ENCODE measurements at places on chromosomes 5 and 9.

GRCh38 chr5:40680741-40681362, 1.1 kb downstream of the PTGER4 start:
- DNase-seq, result peak; percentile 44

DNA sequence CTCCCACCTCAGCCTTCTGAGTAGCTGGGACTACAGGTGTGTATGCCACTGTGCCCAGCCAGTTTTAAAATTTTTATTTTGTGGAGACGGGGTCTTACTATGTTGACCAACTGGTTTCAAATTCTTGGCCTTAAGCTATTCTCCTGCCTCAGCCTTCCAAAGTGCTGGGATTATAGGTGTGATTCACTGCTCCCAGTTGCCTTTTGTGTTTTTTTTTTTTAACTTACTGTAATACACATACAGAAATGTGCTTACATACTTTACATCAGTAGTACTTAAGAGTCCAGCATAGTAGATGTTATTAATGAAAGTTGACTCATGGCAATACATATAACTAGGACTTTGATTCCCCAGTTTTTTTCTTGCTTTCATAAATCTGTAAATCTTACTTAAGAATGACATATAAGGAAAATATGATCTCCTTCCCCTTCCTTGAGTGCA, 4.7 kb downstream of the MAN2A1 start:
- DNase-seq, result no peak

- no peak for DNase-seq
These were observed 72.8 kb downstream of the MED27 start for GRCh38 chr9:132006677-132007370.

DNA sequence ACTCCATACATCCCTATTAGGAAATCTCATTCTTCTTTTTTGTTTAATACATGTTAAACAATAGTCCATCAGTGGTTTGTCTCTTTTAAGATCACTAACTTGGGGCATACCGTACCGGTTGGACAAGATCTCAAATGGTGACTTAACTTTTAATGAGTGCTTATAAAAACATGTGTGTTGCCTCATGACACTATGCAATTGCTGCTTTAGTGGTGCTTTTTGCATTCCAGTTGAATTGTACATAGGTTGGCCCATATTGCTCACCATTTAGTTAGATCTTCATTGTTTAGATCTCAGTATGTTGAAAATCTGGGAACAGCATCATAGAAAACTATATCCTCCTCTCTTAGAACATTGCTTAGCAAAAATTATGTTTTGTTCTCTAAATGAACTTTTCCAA, 17.8 kb downstream of the C9orf85 start:
- DNase-seq, result no peak

- no peak for DNase-seq
These were observed 13.7 kb upstream of the CARTPT start for GRCh38 chr5:71705421-71705820.

DNA sequence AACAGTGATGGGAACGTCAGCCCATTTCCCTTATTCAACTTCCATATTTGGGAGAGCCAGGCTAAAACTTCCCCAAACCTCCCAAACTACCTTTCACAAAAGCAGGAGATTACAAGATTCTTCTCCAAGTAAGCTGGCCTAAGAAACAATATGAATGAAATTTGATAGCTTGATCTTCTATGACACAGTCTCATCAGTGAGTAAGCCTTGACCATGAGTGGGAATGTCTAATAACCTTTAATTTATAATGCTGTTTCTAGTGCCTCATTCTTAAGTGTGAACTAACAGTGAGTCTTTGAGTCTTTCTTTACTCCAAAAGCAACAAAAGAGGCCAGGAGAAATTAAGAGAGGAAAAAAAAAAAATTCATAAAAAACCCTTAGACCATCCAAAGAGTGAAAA, 1379.9 kb downstream of the EFNA5 start:
- DNase-seq, result no peak

GRCh38 chr5:142437563-142437962, 112.7 kb upstream of the SPRY4 start:
- no peak for DNase-seq

GRCh38 chr5:5979377-5979760, 399.0 kb downstream of the MED10 start:
- DNase-seq, result no peak

DNA sequence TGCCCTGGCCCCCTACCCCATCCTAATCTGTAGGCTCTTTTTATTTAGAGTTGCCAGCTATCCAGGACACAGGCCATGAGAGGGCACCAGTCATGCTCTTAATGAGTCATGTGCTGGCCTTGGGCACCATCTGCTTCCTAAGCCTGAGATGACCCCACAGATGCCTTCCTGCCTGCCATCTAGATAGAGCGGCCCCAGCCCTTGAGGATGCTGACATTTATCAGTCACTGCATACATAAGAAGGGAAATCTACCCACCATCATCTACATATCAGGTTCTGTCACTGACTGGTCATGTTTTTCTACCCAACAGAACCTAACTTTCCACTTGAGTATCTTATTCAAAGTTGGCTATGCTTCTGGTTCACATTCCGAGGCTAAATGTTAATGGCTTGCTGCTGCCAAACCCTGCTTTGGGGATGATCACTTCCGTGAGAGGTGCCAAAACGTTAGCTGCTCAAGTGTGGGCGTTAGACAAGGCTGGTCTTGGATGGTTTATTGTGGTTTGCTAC, 49.9 kb upstream of the TTC23L start:
- DNase-seq, result no peak

GRCh38 chr5:41637869-41638268, 127.5 kb upstream of the PLCXD3 start:
- DNase-seq, result no peak

DNA sequence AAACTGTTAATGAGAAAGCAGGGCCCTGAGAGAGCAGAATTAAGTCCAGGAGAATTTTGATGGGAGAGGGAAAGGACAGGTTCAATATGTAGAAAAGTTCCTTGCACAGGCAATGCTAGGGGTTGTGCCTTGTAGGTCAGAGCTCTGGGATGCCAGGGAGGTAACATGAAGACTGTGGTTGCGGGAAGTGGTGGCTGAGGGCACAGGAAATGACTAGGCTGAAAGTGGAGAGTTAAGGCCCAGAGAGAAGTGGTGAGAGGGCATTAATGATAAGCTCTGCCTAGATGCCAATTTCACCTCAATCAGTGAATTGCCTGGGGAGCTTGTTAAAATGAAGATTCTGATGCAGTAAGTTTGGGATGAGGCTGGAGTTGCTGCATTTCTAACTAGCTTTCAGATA, 31.5 kb upstream of the PPP3R2 start:
- no peak for DNase-seq

- peak; percentile 29 for DNase-seq
These were observed 5.7 kb upstream of the TRAF1 start for GRCh38 chr9:120932086-120932823.

GRCh38 chr5:41334758-41335157, 121.4 kb upstream of the C6 start:
- DNase-seq, result no peak

- DNase-seq, result no peak
These were observed 200.4 kb downstream of the MAST4 start for GRCh38 chr5:66796305-66797292.

- DNase-seq, result no peak
These were observed 27.6 kb upstream of the NFIB start for GRCh38 chr9:14341437-14342122.

DNA sequence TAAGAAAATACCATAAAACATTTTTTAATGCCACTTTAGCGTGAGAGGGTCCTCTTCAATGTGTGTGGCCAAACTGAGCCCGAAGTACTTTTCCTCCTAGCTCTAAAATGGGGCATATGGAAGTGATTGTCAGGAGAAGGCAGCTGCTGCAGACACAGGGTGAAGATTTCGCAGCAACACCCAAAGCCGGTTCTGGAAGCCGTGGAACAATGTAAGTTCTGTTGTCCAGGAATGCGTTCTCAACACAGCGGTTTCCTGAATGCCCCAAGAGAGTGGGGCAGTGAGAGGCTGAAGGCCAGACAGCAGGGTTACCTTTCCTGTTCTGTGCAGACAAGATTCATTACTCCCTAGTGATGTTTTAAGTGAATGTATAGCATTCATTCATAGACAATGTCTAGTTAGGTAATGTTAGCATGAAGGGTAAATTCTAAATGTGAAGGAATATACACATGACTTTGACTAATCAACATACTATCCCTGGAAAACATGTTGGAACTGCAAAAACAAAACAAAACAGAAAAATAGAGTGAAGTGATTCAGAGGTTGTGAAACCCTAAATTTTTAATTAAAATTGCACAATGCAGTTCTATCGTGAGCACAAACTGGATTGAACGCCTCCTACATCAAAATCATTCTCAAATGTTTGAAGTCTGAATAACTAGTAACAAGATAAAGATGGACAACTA, 197.0 kb upstream of the SEMA6A start:
- DNase-seq, result no peak

- DNase-seq, result peak; percentile 28
These were observed 71.8 kb upstream of the MAMDC2 start for GRCh38 chr9:69971643-69972449.

DNA sequence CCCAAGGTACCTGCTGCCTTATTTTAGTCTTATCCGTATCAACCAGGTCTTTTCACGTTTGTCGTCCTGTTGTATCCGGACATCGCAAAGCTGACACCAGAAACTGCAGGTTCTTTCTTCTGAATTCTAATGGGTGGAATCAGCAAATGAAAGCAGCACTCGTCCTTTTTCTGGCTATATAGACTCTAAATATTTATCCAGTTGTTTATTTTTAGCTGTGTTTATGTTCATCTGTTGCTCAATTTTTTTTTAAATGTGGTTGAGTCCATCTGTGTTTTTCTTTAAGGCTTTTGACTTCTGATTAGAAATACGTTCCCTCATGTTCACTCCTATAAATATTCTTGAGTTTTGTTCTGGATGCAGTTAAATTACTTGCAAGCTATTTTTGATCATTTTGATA, 831.7 kb downstream of the MTRR start:
- no peak for DNase-seq

DNA sequence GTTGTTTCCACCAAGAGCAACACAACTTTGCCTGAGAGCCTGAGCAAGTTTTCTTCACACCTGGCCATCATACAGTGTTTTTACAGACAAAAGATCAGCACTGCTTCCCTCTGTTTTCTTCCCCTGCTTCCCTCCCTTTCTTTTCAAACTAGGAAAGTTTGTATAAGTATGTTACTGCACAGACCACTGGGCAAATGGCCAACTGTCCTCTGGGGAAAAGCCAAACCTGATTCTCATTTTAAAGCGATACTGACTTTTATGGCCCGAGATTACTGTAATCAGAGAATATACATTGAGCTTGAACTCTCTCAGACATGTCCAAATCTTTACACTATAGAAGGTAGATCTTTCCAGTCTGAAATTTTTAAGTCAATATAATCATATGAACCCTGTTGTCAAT, 415.0 kb downstream of the NFIB start:
- DNase-seq, result no peak

- peak; percentile 81 for DNase-seq
These were observed 54.5 kb downstream of the STK10 start for GRCh38 chr5:172133359-172134029.

DNA sequence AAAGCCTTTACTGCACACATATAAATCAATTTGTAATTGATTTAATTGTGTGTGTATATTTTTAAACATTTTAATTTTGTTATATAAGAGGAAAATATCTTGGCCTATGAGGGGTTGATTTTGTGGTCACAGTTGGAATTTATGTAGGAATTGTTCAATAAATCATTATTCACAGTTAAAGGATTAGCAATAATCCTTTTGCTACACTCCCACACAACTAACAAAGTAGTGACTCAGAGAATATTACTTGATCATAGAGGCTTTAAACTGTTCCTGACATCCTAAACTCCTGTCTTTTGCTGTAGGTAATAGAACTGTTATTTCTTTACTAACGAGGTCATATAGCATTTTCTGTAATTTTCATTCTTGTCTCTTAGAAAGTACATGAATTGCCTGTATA, 95.5 kb downstream of the ZCCHC7 start:
- DNase-seq, result no peak

GRCh38 chr5:155343468-155343867, 329.9 kb downstream of the KIF4B start:
- DNase-seq, result no peak

DNA sequence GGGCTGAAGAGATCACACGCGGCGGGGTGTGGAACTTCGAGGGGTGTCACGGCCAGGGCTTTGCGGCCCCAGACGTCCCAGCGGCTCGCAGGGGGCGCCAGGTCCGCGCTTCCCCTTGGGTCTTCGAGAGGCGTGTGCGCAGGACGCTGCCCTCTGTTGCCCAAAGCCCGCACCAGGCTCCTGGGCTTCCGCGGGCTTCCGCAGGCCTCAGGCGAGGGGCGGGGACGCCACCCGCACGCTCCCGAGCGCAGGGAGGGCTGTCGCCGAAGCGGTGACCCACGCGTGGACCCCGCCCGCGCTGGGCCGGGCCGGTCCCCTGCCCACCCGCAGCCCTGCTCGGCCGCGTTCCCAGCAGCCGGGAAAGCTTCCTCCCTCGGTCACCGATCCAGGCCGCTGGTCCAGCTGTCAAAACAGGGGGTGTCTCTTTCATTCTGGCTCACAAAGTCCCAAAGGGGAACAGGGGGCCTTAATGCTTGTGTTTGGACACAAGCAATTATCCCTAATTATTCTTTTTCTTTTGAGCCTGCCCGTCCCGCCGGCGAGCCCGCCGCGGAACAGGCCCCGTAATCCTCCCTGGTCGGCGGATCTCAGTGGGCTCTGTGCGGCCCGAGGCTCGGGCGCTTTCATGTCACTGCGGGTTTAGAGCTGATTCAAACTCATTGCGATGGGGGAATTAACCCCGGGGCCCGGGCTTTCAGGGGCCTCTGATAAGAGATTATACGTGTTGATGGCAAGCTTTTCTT, 60.6 kb downstream of the TMEM174 start:
- no peak for DNase-seq

GRCh38 chr5:174947548-174947947, 223.2 kb downstream of the MSX2 start:
- DNase-seq, result no peak

- DNase-seq, result no peak
These were observed 15.6 kb downstream of the PTGS1 start for GRCh38 chr9:122386311-122386872.

GRCh38 chr5:131821221-131821620, 24.4 kb upstream of the FNIP1 start:
- no peak for DNase-seq

- no peak for DNase-seq
These were observed 252.8 kb downstream of the ROR2 start for GRCh38 chr9:91697201-91697600.

GRCh38 chr9:94860678-94861588, 134.4 kb downstream of the AOPEP start:
- peak; percentile 50 for DNase-seq

GRCh38 chr5:77262697-77263096, 52.2 kb downstream of the PDE8B start:
- no peak for DNase-seq

- DNase-seq, result no peak
These were observed 21.3 kb downstream of the CCDC69 start for GRCh38 chr5:151202381-151203139.

DNA sequence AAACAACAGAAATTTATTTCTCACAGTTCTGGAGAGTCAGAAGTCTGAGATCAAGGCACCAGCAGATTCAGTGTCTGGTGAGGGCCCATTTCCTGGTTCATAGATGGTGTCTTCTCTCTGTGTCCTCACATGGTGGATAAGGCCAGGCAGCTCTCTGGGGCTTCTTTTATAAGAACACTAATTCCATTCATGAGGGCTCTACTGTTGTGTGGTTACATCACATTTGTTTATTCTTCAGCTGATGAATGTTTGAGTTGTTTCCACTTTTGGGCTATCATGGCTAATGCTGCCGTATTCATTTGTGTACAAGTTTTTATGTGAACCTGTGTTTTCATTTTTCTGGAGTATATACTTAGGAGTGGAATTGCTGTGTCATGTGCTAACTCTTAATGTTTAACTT, 35.2 kb downstream of the DDX4 start:
- DNase-seq, result no peak

GRCh38 chr5:140348104-140348503, 1.7 kb upstream of the HBEGF start:
- no peak for DNase-seq

- no peak for DNase-seq
These were observed 147.6 kb downstream of the ROR2 start for GRCh38 chr9:91802391-91802790.

Measured in CD4-positive, alpha-beta T cell (primary cell).